ENCODE measurements at places on chromosomes 3 and 15.

DNA sequence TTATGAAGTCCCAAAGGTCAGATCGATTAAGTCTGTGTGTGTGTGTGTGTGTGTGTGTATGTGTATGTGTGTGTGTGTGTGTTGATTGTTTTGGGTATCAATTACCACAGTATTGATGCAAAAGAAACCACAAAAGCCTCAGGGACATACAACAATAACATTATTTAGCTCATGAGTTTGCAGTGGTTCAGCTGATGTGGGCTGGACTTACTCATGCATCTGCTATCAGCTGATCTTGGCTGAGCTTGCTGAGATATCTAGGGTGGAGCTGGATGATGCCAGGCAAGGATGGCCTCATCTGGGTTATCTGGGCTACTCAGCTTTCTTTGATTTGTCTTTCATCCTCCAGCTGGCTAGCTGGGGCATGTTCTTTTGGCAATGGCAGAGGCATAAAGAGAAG, 82.4 kb upstream of the PRR23C start:
- no peak for DNase-seq

- peak; percentile 54 for DNase-seq
Observed at GRCh38 chr3:140863580-140864009, 78.0 kb upstream of the SLC25A36 start.

GRCh38 chr3:25520926-25521559, 93.0 kb downstream of the RARB start:
- no peak for DNase-seq

GRCh38 chr3:154864947-154865346, 215.2 kb upstream of the MME start:
- no peak for DNase-seq

DNA sequence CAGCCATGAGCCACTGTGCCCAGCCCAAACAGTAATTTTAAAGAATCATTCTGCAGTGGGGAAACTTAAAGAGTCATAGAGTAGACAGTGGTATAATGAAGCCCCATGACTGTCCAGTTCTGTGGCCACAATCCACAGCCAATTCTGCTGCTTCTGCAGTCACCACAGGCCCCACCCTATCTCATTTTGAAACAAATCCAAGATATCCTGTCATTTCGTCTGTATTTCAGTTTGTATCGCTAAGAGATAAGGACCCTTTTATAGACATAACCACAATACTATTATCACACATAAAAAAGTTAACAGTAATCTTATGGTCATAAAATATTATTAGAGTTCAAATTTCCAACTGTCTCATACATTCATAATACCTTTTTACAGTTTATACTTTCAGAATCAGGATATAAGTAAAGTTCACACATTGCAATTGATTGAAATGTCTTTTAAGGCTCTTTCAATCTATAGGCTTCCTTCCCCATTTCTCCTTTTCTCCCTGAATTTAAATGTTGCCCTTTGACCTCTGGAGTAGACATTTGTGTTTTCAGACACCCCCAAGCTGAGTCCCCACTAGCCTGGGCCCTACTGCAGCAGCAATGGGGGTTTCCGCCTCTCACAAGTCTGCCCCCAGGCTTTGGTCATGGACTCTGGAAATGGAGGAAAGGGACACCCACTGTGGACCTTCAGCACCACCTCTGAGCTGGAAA, 4.2 kb upstream of the NUP210 start:
- DNase-seq, result no peak

GRCh38 chr15:40915116-40915661, 14.0 kb upstream of the DLL4 start:
- no peak for DNase-seq

- DNase-seq, result no peak
Observed at GRCh38 chr15:69451951-69452691, 497 bp upstream of the RPLP1 start.

DNA sequence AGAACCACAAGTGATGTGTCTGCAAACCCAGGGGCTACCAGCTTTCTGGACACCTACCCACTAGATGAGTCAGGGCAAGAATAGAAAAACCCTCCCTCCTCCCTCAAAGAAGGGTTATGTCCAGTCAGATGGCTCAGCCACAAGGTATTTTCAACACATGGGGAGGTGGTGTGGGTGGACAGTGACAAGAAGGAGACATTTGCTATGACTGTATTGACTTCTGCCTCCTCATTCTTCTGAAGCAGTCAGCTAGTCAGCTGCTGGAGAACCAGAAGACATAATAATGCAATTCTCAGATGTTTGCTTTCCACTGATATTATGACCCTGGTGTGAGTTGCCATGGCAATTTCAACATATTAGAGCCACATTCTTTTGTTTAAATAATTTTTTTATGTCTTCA, 66.7 kb upstream of the GOLGA8B start:
- DNase-seq, result peak; percentile 86

- no peak for DNase-seq
Observed at GRCh38 chr3:6142707-6143106, 718.2 kb upstream of the GRM7 start.

- DNase-seq, result no peak
Observed at GRCh38 chr3:134153761-134154160, 96.9 kb downstream of the RYK start.

DNA sequence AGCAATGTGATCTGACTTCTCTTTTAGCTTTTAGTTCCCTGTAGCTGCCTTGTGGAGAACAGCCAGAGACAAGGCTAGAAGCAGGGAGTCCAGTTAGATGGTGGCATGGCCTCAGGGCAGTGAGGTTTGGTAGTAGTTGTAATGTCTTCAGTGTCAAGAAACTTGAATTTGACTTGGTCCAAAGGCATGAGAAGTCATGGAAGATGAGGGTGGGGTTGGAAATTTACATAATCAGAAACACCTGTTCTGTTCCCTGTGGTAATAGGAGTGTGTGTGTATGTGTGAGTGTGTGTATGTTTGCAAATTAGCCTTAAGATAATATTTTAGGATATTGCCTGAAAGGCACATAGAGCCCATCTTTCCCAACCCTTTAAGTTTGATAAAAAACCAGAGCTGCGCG, 55.2 kb upstream of the GCNT3 start:
- no peak for DNase-seq

- peak; percentile 15 for DNase-seq
Observed at GRCh38 chr15:92941668-92942067, 41.5 kb downstream of the CHD2 start.

DNA sequence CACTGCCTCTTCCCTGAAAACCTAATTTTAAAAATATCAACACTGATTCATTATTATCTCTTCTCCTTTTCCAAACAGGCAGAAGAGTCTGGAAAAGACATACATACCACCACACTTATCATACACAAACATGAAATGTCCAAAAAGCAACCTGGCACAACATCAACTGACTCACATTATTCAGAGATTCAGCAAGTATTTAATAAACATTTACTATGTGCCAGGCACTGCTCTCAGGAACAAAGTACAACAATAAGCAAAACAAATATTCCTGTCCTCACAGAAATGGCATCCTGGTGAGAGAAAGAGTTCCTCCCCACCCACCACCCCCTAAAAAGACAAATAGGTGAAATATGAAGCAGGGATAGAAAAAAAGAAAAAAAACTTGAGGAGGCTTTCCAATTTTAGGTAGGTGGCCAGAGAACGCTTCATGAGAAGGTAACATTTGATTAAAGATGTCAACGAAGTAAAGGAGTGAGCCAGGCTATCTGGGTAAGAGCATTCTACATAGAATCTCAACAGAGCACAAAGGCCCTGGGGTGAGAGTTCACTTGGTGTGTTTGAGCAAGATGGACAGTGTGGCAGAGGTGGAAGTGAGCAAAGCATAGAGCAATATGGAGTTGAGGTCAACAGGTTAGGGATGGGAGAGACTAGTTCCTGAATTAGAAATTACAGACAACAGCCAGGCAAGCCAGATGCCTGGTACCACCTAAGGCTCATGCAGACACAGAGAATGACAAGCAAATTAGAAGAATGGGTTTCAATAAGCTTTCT, 141.7 kb downstream of the OSBPL10 start:
- DNase-seq, result no peak

- no peak for DNase-seq
Observed at GRCh38 chr3:17125738-17126442, 241.1 kb downstream of the PLCL2 start.

- peak; percentile 35 for DNase-seq
Observed at GRCh38 chr3:120742849-120743365, 363 bp downstream of the GTF2E1 start.

DNA sequence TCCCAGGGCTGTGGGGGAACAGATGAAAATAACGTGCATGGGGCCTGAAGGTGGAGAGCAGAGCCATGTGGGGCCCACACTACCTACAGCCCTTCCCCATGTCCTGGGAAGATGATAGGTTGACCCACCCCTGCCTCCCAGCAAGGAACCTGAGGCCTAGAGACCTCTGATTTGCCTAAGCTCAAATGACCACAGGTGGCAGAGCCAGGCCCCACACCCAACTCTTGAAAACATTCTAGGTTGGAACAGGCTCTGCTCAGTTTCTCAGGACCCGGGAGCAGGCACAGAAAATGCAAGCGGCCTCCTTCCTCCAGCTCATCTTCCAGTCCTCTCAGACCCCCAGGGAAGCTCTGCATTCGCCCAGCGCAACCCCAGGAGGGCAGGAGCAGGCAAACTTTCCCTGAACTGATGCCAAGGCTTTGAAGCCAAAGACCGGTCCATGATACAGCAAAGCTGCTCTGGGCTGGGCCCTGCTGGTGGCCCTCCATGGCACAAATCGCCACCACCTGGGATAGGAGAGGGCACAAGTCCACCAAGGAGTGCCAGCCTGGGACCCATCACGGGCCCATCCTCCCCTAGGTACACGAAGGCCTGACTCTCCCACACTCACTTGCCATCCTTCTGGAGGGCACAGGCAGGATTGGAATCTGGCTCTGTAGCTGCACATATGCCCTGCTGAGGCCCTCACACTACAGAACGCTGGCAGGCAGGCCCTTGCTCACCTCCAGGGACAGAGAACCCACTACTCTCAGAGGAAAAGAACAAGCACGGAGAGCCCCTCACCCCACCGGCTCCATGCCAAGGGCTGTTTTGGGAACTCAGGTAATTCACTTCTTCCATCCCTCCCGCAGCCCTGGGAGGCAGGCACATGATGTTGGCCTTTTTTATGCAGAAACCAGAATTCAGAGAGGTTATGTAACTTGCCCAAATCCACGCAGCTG, 51.0 kb upstream of the FURIN start:
- DNase-seq, result no peak

DNA sequence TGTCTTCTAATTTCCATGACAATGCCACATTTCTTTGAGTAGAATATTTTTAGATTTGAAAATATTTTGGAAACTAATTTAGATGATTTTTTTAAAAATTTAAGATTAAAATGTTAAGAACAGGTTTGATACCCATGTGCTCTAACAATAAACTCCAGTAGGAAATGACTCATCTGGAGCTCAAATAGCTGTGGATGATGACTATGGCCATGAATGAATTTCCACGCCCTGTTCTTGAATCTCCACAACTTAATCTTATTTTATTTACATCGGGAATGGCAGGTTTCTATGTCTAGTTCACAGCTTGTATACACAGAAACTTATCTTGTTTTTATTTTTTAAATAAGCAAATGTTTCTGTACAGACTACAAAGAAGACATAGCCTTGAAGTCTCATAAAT, 726.8 kb downstream of the NAALADL2 start:
- DNase-seq, result no peak

- DNase-seq, result peak; percentile 69
Observed at GRCh38 chr3:30511524-30512251, 94.7 kb upstream of the TGFBR2 start.

DNA sequence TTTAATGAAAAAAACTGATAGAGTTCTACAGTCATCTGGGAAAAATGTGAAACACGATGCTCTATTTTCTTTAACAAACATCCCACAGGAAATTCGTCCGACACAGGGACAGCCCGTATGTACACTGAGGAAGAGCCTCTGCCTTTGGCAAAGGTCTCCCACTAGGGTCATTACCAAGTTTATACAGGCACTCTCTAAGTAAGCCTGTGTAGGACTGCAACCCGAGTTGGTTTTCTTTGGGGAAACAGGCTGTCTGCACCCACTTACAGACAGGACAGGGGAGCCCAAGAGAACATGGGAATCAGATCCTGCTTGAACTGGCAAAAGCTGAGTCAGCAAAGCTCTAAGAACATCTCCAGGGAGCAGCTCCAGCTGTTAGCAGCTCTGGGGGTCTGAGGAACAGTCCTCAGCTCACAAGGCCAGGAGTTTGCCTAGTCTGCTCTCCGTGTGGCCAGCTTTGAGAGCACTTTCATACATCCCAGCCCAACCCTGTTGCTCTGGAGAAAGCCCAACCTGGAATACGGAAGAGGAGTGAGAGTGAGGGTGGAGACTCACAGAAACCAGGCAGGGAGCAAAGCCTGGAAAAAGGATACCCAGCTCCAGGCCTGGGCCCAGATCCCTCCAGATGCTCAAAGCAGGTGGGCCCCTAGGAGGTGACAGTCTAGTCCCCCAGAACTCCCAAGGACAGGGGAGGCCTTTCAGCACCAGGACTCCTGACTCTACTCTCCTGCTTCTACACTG, 1.9 kb downstream of the TBC1D2B start:
- DNase-seq, result peak; percentile 37

DNA sequence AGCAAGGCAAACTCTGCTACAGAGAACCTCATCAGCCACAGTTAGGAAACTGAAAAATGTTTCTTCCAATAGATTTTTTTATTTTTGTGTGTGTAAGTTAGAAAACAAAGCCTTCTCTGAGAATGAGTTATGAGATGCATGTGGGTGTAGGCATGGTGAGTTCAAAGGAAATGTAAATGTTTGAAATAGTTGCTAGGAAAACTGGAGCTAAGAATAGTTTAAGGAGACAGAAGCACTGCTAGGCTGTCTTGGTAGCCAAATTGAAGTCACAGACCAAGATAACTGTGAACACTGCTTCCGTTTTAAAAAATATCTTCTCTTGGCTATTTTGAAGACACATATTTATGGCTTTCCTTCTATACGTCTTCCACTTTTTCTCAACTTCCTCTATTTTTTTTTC, 1501.2 kb upstream of the CADM2 start:
- no peak for DNase-seq

GRCh38 chr15:50183112-50183794, 1.3 kb downstream of the SLC27A2 start:
- DNase-seq, result peak; percentile 22

- no peak for DNase-seq
Observed at GRCh38 chr3:117600112-117600511, 890.5 kb downstream of the TUSC7 start.

GRCh38 chr3:64272271-64272670, 47.0 kb upstream of the PRICKLE2 start:
- no peak for DNase-seq

DNA sequence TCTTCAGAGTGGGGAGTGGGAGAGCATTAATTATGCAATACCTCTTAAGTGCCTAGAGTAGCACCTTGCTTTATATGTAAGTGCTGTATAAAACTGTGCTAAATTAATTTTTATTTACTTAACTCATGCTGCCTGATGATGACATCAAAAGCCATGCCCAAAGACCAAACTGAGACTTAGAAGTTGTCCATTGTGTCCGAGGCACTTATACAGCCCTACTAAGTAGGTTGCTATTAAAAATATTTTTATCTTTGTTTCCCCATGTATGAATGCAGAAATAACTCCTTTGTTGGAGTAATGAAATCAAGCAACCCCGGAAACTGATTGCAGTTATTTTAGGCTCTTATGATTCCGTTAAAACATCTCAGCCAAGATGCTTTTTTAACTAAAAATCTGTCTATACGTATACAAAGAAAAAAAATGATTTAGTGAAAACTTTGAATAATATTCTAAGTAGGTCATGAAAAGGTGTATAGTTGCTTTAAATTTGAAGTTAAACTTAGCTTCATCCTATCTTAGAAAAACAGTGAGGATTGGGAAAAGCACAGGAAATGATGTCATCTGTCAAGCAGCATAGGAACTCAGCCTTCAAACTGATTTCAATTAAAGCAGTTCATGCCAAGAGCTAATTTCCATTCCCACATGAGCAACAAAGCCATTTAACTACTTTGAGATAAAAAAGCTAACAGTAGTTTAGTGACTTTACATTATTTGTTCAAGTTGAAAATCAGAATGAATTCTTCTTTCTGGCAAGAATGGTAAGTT, 43.0 kb downstream of the FBN1 start:
- no peak for DNase-seq
